ENCODE measurements at places on chromosomes 3 and 15.

- DNase-seq, result no peak
These were observed 5.0 kb upstream of the CCR9 start for GRCh38 chr3:45881078-45882022.

GRCh38 chr15:71115567-71116351, 488 bp downstream of the THSD4 start:
- peak; percentile 32 for DNase-seq

DNA sequence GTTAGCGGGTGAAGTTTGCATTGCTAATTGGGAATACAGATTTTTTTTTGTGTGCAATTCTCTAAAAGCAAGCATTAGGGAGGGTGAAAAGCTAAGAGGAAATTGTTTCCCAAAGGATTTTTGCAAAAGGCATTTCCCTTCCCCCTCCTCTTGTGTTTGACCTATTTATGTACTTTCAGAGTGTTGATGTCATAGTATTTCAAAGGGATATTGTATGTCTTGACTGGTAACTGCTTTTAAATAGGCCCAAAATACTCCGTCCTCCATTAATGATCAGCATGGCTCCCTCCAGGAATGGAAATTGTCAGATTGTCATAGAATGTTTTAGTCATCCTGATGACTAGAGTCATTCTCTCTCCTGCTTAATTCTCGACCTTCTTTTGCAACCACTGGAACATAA, 32.4 kb downstream of the TRIM71 start:
- no peak for DNase-seq

GRCh38 chr3:40128166-40128565, 181.3 kb upstream of the EIF1B start:
- DNase-seq, result no peak

GRCh38 chr3:148315756-148316155, 381.9 kb upstream of the AGTR1 start:
- no peak for DNase-seq

- no peak for DNase-seq
These were observed 61.6 kb downstream of the CMSS1 start for GRCh38 chr3:99879275-99879674.

GRCh38 chr3:98962189-98962930, 60.9 kb upstream of the DCBLD2 start:
- no peak for DNase-seq

DNA sequence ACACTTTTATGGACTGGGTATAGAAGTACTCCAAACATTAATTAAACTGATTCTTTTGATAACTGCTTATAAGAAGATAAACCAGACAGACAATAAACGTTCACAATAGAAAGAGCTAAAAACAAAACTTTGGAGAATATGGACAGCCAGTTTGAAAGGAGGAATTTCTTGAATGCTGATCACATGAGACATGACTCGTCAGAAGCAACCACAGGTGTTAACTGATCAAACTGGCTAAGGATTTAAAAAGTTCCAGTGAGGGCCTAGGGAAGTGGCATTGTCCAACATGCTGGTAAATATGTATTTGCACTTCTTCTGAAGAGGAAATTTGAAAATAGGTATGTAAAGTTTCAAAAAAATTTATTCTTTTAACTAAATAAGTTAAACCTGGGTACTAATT, 29.4 kb upstream of the AP3B2 start:
- DNase-seq, result no peak

- no peak for DNase-seq
These were observed 34.9 kb upstream of the MAGI1 start for GRCh38 chr3:66073464-66074141.

DNA sequence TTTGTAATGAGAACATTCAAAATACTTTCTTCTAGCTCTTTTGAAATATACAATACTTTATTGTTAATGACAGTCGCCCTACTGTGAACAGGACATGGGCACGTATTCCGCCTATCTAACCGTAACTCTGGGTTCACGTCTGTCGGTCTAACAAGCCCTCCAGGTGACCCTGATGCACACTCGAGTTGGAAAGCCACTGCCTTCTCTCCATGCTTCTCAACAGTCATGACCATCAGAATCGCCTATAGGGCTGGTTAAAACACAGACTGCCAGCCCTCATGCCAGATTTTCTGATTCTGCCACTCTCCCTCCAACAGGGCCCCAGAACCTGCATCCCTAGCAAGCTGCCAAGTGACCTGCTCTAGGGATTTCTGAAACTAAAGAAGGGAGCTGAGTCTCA, 140.2 kb downstream of the FOXP1 start:
- no peak for DNase-seq

GRCh38 chr3:30473374-30474051, 132.9 kb upstream of the TGFBR2 start:
- DNase-seq, result no peak

DNA sequence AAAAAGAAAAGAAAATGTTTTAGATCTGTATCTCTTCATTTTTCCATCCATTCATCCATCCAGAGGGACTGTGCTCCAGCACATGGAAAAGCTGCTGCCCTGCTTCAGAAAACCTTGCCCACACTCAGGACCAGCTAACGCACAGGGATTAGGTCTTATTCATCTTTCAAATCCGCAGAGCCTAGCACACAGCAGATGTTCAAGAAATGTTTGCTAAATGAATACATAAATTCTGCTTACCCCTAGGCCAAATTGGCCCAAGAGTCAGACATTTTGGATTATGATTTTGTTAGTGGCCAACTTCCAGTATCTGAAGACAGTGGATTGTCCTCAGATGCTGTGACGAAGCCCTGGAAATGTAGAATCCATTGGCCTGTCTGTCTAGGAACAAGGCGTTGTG, 71.4 kb downstream of the GHSR start:
- no peak for DNase-seq

DNA sequence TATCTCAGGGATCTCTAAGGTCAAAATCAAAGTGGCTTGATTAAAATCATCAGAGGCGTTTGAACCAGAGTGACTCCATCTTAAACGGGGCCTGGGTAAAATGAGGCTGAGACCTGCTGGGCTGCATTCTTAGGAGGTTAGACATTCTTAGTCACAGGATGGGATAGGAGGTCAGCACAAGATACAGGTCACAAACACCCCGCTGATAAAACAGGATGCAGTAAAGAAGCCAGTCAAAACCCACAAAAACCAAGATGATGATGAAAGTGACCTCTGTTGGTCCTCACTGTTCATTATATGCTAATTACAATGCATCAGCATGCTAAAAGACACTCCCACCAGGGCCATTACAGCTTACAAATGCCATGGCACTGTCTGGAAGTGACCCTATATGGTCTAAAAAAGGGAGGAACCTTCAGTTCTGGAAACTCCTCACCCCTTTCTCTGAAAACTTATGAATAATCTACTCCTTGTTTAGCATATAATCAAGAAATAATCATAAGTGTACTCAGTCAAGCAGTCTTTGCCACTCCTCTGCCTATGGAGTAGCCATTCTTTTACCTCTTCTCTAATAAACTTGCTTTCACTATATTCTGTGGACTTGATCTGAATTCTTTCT, 143.3 kb upstream of the SLCO3A1 start:
- no peak for DNase-seq

GRCh38 chr3:170765419-170766078, 104.4 kb downstream of the RPL22L1 start:
- DNase-seq, result no peak

GRCh38 chr3:177478170-177478867, 281.0 kb upstream of the TBL1XR1 start:
- no peak for DNase-seq

DNA sequence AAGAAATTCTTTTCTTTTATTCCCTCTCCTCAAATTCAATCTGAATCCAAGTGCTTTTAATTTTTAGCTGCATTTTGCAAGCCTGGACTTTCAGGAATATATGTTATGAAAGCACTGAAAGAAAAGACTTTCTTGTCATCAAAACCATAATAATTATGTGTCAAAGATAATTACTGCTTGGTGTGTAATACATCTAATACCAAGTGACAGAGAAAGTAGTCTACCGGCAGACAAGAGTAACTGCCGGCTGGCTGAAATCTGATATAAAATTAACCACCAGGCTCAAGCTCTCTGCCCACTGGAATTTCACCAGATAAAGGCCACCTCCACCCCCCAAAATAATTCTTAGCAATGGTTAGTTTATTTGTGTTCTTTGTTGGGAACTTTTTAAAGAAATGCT, 220.9 kb upstream of the CDIN1 start:
- no peak for DNase-seq

DNA sequence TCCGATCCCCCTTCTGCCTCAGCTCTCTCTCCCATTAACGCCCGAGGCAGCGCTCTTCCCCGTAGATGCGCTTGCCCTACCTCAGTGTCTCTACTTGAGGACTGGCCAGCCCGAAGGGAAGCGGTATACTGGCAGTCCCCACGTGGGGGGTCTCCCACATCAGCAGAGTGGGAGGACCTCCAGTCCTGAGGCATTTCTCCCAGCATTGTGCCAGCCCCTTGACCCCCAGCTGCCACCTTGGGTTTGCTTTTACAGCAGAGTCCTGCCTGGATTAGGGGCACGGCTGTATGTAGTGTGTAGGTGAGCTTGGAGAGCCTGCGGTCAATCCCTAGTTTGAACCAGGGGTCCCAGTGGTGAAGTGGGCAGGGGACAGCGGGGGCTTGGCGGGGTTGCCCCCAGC, 767 bp downstream of the SEMA3F start:
- DNase-seq, result no peak

DNA sequence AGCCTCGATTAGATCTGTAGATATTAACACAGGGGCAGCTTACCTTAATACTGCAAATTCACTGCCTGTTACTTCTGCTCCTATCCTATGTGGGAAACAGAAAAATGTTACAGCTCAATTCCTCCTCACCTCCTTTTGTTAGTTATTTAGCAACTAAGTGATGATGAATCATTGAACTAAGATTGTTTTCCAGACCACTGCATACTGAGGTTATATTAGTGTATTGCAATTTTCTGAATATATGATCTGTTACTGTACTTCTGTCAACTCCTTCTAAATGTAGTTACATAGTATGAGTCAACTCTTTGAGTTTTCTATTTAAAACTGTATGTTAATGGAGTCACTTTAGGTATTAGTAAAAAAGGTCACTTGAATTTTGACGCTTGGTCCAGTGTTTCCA, 331.5 kb upstream of the SLCO3A1 start:
- no peak for DNase-seq

DNA sequence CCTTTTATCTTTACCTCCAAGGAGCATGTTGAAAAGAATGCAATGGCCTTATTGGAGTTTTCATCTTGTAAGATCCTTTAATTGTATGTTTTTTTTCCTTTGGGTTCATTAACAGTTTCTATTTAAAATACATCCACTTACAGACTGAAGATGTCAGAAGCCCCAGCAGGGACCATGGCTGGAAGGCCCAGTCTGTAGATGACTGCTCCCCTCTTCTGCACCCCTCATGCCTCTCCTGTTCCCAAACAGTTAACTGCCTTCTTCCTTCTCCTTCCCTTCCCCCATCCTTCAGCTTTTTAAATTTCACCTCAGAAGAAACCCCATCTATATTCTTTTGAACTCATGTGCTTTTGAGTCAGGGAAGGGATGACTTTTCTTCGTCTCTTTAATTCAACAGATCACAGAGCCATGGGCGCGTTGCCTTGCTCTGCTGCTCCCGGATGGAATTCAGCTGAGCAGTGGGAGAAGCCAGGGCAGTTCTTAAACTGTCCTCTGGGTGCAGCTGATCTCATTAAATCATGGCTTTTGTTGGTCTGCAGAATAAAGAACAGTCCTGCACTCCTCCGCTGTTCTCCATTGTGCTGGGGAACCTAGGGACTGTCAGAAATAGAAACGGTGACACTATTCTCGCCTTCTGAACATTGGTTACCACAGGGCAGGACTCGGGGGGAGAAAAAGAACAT, 71.5 kb upstream of the EIF1B start:
- no peak for DNase-seq

DNA sequence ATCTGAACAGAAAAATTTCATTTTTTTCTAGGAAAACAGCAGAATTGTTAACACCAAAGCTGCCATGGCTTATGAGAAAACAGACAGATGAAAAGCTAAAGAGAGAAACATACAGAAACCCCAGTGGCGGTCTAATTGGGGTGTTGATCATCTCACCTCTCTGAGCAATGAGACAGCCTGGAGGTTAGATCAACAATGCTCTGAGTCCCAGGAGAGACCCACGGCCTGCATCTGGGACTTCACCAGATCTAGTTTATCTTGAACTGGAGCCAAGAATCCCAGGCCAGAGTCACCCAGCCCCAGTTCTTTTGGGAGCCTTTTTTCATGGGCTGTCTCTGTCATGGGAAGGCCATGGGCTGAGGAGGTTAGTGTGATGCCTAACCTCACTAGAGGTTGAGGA, 3.5 kb upstream of the GALNT15 start:
- DNase-seq, result no peak

- no peak for DNase-seq
These were observed 48.4 kb downstream of the TMEM266 start for GRCh38 chr15:76108021-76108723.

GRCh38 chr3:194573680-194574437, 59.4 kb downstream of the TMEM44 start:
- DNase-seq, result no peak

- DNase-seq, result no peak
These were observed 21.4 kb downstream of the TAMM41 start for GRCh38 chr3:11825301-11825700.

DNA sequence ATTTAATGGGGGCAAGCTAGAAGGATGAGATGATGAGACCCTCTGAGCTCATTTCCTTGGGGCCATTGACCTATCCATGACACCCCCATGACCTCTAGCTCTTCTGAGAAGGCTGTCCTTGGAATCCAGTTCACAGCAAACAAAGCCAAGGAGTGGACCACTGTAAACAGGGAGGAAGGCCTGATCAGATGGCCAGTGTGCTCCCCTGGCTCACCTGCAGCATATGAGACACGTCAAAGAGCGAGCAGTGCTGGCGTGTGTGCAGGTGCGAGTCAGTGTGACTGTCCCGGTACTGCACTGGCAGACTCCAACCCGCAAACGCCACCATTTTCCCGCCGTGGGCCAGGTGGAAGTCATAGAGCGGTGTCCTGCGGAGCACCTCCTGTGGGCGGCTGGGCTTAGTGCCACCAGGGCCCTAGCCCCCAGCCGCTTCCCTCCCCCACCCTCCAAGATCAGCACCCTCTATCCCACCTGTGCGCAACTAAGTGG, 339 bp downstream of the AMT start:
- DNase-seq, result no peak

DNA sequence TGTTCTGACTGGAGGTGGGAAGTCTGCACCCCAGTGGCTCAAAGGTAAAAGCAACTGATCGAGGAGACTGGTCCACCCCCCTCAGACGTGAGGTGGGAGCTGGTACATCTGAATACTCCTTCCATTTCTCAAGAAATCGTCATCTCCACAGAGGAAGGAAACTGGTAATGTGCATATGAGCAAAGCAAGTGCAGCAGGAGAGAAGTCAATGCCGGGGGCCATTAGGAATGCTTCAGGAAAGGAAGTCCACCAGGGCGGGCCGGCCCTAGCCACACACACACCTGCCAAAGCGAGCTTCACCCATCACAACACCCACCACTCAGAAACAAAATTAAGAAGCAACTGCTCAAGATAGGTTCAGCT, 8.5 kb downstream of the TBC1D2B start:
- no peak for DNase-seq

DNA sequence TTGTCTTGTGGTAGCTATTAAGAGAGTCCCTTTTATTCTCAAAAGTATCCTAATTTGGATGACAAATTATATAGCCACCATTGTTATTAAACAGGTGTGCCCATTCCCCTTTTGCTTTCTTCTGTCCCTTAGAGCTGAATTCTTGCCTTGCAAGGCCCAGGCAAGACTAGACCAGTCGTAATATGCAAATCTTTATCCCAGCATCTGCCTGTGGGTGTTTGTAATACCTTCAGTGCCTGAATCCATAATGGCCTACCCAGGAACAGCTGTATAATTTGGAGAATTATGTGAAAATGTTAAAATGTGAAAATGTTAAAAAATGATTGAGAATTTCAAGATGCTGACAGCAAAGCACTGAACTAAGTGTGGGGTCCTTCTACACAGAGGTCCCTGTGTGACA, 403.0 kb upstream of the RBMS3 start:
- DNase-seq, result no peak
